Stimulated activated CD4-positive, alpha-beta T cell treated with anti-CD3 and anti-CD28 coated beads, Interleukin-15, amount 100 ng/mL, for 48 hours (primary cell): ENCODE measurements at places on chromosomes 7 and 10.
A peak's percentile ranks its signal among the peaks of the same experiment; 100 is the strongest.

DNA sequence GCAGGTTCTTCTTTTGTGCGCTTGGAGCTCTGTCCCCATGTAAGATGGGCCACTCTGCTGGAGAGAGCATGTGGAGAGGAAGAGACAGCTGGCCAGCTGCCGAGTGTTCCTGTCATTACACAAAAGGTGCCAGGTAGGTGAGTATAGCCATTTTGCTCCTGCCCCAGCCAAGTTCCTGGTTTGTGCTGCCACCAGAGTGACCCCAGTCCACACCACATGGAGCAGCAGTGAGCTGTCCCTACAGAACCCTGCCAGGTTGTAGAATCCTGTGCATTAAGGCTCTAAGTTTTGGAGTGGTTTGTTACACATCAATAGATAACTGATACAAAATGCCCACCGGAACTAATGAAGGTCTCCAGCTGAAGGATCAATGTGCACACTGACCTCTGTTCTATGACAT is 84.6 kb upstream of the GHITM start:
- no peak for DNase-seq

DNA sequence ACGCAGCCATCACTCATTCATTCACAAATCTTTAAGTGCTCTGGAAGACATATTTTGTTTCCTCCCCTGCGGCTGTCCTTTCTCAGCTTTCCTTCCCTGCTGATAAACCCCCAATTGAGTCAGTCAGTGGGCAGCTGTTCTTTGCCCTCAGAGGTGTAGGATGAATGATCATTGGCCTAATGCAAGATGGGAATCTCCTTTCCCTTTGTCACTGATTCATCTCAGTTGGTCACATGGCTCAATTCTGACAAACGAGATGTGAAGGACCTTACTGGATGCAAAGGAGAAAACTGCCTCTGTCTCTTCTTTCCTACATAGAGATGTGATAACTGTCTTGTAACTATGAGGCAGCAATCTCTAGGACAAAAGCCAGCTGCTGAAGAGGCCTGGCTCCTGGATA is 44.6 kb downstream of the COL28A1 start:
- no peak for DNase-seq

GRCh38 chr10:61812052-61812721 is 89.3 kb upstream of the ARID5B start:
- DNase-seq = no peak

DNA sequence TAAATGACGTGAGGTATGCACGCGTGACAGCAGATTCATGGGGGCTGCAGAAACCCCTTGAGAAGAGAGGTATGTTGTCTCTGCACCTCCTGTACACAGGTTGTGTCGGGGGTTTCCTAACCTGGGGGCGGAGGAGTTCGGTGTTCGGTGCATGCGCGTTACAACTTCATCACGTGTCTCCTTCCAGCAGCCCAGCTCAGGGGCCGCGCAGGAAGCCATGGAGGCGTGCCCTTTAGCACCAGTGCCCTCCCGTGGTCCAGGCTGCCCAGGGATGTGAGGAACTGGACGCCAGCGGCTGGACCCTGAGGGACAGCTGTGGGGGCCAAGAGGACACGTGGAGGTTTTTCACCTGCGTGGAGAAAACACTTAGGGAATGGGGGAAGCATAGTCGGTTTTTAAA is 186.4 kb downstream of the EBF3 start:
- no peak for DNase-seq

DNA sequence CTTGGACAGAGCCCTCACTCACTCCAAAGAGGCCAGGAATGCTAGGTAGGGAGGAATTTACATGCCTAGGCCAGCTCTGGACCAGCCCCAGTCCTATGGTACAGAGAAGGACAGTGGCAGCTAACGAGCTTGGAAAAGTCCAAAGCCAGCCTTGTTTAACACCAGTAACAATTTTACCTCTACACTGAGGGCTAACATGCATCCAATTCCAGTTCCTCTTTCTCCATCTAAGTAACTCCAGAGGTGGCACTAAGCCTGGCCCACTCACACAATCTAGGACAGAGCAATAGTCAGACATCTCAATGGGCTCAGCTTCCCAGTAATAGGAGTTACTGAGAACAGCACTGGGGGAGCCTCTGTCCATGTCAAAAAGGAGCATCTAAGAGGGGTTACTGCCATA is 5.7 kb upstream of the LCOR start:
- DNase-seq = no peak

- DNase-seq = no peak
Observed at GRCh38 chr10:51487576-51487975, 211.8 kb downstream of the CSTF2T start.

- DNase-seq = no peak
Observed at GRCh38 chr10:82400841-82401240, 525.8 kb downstream of the NRG3 start.

DNA sequence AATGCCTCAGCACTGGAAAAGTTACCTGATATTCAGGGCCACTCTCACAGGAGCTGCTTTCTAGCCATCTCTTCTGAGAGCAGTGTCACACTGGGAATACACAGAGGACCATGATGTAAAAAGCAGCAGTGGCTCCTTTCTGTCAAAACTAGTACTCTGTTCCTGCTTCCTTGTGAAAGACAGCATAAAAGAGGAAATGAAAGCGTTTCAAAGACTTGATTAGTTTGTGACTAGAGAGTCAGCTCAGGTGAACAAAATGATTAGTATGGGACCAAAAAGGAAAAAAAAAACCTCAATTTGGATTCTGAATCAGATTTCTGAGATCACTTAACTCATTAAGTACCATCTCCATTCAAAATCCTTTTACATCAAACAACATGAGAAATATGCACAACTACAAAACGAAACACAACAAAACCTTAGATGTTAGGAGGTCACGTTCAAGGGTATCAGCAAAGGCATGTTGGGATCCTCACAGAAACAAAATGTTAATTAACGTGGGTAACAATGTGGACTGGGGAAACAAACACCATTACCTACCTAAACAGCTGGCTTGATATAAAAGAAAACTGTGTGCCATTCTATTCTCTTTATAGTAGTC is 103.7 kb downstream of the MACC1 start:
- DNase-seq = no peak

- no peak for DNase-seq
Observed at GRCh38 chr10:29585488-29585976, 49.2 kb downstream of the SVIL start.

DNA sequence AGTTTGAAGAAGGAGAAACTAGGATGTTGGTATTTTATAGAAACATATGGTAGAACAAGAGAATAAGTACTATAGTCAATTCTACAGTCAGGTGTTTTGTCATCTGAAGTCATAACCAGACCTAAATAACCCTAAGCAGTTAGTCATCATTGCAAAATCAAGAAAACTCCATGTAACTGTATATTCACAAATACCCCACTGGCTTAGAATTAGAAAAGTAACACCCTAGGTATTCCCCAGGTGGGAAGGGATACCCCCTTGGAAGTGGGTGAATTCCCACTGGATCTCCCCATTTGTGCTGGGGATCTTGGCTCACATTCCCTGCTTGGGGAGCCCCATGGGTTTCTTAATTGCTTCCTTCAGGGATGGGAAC is 45.9 kb upstream of the ITGB8 start:
- no peak for DNase-seq

- DNase-seq = no peak
Observed at GRCh38 chr7:7527047-7527446, 8.6 kb downstream of the COL28A1 start.

DNA sequence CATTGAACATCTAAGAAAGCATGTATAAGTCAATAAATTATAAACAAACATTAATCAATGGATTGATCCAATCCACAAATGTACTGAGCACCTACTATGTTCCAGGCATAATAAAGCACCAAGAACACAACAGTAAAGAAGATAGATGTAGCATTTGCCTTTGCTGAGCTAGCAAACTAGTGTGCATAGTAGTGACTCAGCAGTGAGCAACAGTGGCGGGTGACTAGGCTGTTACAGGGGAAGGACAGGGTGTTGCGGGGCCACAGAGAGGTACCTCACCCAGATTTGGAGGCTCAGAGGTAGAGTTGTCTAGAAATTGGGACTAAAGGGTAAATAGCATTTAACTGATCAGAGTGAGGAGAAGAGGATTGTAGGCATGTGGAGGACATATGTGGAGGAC is 83.6 kb downstream of the NXPH1 start:
- no peak for DNase-seq

DNA sequence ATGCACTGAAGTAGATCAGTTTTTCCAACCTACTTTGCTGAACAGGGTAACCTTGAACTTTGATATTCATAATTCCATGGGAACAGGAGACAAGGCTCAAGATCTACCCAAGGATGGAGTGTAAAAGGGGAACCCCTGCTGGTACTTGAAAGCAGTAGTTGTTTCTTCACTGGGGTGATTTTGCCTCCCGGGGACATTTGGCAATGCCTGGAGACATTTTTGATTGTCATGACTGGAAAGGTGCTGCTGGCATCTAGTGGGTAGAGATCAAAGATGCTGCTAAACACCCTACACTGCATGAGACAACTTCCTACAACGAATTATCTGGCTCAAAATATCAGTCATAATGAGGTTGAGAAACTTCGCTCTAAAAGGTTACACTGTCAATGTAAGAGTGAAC is 214.8 kb upstream of the CTBP2 start:
- no peak for DNase-seq

DNA sequence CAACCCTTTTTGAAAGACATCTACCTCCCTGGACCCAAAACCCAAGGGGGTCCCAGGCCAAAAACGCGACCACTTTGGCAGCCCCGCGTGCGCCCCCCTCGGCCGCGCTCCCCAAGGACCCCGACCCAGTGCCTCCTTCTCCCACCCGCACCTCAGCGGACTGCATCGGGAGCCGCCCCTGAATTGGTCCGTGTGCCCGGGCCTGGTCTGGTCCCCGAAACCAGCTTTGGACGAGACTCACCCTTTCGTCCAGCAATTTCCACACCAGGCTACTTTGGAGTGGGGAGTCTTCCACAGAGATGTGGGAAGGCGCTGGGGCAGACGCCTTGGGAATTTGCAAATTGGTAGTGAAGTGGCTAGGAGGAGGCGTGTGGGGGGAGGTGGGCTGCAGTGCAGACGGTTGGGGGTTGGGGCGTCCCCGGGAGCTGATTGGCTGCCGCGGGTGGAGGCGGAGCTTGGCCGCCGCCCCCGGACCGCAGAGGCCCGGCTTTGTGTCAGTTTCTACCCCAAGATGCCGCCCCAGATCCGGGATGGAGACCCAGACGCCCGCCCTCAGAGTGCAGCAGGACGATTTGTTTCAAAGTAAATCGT is 16.9 kb downstream of the TCAF1 start:
- DNase-seq = no peak

DNA sequence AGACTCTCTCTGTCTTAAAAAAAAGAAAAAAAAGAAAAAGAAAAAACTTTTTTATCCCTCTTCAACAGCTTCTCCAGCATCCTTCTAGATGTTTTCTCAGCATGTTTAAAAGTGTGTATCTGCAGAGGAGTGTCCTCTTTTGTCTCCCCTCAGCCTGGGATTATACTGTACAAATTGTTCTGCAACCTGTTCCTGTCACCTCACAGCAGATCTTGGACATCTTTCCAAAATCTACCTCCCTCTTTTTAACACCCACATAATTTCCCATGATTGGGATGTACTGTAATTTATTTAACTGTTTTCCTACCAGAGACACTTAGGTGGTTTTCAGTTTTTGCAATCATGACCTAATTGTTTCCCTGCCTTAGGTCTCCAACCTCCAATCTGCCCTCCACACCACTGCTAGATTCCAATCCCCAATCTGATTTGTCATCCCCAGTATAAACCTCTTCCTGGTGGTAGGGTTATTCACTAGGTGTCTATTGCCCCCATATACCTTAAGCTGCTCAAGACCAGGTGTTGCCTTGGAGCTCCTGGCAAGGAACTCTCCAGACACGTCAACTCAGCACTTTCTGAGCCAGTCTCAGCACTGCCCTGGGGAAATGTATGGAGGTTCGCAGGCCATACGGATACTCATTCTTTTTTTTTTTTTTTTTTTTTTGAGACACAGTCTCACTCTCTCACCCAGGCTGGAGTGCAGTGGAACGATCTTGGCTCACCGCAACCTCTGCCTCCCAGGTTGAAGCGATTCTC is 17.6 kb upstream of the DDIT4 start:
- no peak for DNase-seq

GRCh38 chr10:26665080-26666048 is 32.1 kb upstream of the PDSS1 start:
- no peak for DNase-seq

GRCh38 chr10:102946992-102947391 is 28.9 kb downstream of the CNNM2 start:
- DNase-seq = no peak

DNA sequence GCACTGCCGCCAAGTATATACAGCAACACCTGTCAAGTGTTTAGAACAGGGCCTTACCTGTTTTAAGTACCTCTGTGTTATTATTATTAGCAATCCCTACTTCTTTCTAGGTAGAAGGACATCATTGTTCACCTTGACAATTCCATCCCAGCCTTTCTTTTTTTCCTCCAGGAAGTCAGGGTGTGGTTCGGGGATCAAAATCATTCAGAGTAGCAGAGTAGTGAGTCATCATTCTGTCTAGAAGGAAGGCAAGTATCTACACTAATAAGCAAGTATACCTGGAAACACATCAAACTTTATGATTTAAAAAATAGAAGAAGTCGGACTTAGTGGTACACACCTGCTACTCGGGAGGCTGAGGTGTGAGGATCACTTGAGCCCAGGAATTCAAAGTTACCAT is 25.5 kb upstream of the CAPZA2 start:
- no peak for DNase-seq

- peak; percentile 8 for DNase-seq
Observed at GRCh38 chr7:149414745-149415390, 46.0 kb downstream of the ZNF777 start.

GRCh38 chr7:155459700-155460461 is 2.0 kb downstream of the EN2 start:
- no peak for DNase-seq

- no peak for DNase-seq
Observed at GRCh38 chr7:126755381-126755780, 497.4 kb downstream of the GRM8 start.

- no peak for DNase-seq
Observed at GRCh38 chr7:24133691-24134090, 150.3 kb upstream of the NPY start.

GRCh38 chr7:128215739-128216138 is 25.3 kb upstream of the LEP start:
- DNase-seq = no peak

GRCh38 chr7:102066476-102066875 is 220.2 kb upstream of the SH2B2 start:
- no peak for DNase-seq

DNA sequence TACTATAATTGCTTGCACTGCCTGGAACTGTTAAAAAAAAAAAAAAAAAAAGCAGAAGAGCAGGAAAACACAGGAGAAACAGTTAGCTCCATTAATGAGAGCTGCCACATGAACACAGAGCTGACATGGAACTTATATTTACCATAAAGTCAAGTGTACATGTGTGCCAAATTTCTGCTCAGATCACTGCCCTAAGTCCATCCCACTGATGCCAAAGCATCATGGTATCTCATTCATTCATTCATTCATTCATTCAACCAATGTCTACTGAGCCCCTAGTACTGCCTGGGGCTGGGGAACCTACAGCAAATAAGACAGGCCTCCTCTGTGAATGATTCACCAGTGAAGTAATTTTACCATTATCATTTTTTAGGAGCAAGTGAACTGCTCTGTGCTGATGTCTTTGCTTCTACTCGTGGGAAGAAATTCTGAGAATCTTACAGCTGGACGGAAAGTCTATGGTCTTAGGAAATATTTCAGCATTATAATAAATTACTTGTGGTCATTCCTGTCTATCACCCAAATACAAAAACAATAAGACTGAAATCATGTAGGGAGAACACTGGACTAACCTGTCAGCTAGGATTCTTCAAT is 58.8 kb upstream of the ABLIM1 start:
- DNase-seq = no peak

- no peak for DNase-seq
Observed at GRCh38 chr10:23070913-23071218, 24.5 kb upstream of the MSRB2 start.
